ENCODE measurements at places on chromosomes 4 and X. TPM values are rescaled to one million over a fixed set of nuclear protein-coding genes. Genes with fewer than 3 reads are reported as not detected.
A peak's percentile ranks its signal among the peaks of the same experiment; 100 is the strongest.

DNA sequence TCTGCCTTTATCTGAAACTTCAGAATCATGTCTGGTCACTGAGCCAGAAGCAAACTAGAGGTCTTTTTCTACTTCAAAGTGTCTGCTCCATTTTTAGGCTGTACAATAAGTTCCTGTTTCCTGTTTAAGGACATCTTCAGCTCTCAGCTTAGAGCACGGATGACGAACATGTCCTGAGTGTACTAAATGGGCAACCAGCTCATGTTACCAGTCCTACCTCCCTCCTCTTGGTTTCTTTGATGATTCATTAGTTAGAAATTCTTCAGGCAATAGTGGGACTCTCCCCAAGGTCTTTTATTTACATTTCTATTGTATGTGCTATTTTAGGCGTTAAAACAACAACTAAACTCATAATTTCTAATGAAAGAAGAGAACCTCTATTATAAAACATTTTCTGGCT, 58.0 kb downstream of the ENPEP start:
- no peak for DNase-seq

GRCh38 chrX:83509254-83509801, 1.2 kb downstream of the POU3F4 start:
- no peak for DNase-seq

DNA sequence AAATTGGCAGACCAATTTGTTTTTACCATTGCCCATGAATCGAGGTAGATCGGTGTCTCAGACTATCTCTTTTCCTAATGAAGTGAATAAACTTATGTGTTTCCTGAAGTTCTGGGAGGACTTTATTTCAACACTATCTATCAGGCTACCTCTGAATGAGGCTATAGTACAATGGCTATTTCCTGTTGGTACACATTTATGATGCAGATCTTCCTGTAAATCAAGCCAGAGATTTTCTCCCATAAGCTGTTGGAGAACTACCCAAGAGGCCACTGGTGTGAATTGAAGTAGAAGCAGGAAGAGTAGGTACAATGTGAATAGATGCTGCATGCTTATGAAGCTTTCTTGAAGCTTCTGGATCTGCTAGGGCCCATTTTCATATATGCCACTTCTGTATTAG, 16.0 kb downstream of the TXK start:
- DNase-seq, result no peak

- DNase-seq, result no peak
Observed at GRCh38 chr4:7032596-7032995, 10.6 kb upstream of the TADA2B start.

DNA sequence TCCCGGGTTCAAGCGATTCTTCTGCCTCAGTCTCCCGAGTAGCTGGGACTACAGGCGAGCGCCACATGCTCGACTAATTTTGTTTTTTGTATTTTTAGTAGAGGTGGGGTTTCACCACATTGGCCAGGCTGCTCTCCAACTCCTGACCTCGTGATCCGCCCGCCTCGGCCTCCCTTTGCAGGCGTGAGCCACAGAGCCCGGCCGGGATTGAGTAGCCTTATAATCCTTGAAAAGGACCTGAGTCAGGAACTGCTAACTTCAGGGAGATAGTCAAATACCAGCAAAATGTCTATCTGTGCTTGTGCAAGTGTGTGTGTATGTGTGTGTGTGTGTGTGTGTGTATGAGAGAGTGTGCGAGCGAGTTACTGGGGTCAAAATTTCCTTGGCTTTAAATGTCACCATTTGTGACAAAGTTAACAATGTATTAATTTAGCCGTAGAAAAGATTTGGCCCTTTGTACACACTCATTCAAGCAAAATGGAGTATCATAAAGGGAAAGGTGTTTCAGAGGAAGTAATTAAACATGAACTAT, 1.8 kb upstream of the KDM6A start:
- no peak for DNase-seq

DNA sequence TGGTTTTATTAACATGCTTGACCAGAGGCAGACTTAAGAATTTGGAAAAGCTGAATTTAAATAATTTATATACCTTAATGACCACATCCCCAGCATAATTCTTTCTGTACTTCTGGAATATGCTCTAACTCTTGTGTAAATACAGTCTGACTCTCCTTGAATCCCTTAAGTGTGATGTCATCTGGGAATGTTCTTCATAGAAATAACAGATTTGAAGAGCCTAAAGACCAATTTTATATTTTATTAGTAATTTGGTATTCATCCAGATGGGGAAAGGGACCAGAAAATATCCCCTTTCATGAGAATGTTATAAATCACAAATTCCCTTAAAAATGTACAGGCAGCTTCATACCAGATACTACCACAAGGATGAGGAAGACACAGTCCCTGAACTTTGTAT, 58.3 kb downstream of the KCNIP4 start:
- DNase-seq, result no peak

GRCh38 chrX:139832718-139833309, 100.0 kb downstream of the ATP11C start:
- no peak for DNase-seq

GRCh38 chr4:7703688-7704087, 236.0 kb downstream of the AFAP1 start:
- no peak for DNase-seq

DNA sequence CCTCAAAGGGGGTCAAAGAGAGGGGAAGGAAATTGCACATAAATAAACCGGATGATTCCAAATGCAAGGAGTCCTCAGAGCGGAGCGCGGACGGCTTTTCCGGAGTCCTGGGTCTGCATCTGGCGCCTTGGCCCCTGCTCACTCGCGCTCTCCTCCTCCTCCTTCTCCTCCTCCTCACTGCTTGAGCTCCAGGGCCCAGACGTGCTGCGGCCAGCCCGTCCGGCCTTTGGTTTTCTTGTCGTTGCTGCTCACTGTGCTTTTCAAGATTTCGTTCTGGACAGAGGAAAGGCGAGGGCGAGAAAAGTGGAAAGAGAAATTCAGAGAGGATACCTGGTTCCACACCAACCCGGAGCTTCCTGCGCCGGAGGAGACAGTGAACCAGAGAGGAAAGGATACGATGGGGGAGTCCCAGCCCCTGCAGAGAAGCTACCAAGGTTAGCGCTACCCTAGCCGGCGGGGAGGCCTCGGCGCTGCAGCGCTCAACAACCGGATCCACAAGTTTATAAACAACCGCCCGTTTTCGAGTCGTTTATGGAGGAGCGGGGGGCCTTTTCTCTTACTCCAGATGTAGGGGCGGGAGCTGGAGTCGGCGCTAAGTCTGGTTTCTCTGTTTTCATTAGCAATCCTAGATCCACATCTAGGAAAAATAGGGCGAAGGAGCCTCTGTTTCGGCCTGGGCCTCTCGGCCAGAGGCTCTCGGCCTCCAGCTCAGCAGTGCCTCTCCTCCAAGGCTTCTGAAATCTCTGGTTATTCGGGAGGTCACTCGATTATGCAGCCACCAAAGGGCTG, 2.7 kb downstream of the HAND2 start:
- no peak for DNase-seq

DNA sequence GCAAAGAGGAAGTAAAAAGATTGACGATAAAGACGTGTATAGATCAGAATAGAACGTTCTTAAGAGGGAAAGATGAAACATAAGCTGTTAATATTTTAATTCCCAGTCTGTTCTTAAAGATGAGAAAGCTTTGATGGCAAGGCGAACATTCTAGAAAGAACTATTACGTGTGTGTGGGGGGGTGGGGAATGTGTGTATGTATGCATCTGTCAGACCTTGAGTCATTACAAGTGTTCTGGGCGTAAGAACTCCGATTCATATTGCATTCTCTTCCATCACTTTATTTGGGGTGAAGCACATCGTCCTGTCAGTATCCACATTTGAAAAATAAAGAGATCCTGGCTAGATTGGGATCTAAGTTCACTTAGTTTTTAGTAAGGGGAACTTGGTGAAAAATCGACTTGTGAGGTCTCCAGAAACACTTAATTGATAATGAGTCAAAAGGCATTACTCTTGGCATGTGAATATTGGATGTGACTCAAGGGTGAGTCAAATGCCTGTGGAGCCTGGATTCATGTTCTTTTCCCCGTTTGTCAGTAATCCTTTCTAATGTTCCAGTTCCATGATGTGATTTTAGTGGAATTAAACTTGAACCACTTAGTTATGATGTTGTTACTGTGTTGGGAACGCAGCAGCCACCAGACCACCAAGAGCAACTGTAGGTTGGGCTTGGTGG, 3.1 kb downstream of the SMS start:
- DNase-seq, result no peak

GRCh38 chr4:120281581-120281980, 214.9 kb upstream of the MAD2L1 start:
- no peak for DNase-seq

- DNase-seq, result no peak
Observed at GRCh38 chr4:87077914-87078585, 142.4 kb downstream of the KLHL8 start.

DNA sequence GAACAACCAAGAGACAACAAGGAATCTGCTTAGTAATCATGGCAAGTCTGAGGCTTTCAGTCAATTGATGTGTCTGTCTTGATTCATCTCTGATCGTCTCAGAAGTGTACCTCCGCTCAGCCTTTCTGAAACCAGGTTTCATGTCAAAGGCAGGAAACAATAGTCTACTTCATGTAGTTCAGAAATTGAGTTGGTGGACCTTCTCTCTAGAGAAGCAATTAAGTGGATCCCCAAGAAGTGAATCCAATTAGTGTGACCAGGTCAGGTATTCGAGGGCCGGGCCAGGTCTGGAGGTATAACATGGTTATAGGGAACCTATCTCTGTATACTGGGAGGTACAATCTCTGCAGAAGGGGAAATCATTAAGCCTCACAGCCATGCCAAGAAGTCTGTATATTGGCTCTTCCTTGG, 32.0 kb downstream of the DAPP1 start:
- DNase-seq, result no peak

DNA sequence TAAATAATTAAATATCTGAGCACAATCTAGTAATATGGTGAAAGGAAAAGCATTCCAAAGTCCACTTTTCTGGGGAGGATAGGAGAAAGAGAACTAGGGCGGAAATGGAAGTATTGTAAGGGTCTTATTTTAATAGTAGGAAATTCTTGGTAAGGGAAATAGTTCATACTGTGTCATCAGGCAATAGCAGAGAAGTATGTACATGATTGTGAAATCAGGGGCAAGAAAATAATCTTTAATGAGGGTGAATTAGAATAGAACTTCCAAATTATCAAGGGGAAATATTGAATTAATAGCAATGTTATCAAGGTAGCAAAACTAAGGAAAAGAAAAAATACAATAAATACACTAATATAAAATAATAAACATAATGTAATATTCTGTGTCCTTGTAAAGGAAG, 14.8 kb downstream of the GIMD1 start:
- no peak for DNase-seq

DNA sequence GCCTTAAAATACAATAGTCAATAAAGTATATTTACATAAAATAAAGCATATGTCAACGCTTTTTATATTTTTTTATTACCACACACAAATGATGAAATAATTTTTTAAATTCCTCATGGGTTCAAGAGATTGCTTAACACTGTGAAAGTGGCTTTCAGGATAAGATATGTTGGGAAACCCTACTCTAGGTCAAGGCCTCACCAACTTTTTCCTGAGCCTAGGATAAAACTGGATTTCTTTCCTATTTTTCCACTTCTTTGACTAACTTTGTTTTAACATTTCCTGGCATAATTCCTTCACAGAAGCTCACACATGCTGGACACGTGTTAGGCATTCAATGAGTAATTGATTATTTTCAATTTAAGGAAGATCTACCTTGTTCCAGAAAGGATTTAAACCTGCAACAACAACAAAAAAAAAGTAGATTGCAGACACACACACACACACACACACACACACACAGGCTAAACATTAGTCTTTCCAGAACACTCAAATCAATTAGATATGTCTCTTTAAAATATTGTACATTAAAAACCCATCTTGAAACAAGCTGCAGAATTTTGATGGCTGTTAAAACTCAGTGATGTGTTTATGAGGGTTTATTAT, 9.1 kb downstream of the KLB start:
- no peak for DNase-seq

GRCh38 chrX:136209016-136209738, 42.0 kb downstream of the MAP7D3 start:
- peak; percentile 50 for DNase-seq

GRCh38 chr4:65645185-65645584, 25.1 kb downstream of the EPHA5 start:
- no peak for DNase-seq

DNA sequence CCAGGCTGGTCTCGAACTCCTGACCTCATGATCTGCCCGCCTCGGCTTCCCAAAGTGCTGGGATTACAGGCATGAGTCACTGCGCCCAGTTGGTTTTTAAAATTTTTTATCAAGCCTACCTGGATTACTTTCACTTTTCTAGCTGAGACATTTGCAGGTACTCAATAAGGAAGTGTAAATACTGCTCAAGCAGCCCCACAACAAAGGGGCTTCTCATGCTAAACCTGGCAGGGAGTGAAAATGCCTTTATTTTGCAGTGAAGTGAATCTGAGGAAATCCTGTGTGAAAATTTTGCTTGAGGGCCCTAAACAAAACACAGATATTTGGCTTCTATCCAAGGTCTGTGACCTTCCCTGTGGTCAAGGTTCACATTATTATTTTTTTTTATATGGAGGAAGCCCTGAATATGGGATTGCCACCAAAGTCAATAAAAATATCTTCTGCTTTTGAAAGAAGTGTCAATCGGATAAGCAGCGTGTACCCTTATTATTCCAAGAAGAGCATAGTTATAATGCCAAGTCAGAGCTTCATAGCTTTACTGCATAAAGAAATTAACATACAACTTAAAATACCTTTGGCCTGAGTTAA, 481.0 kb downstream of the SH2D1A start:
- no peak for DNase-seq

Gene H2BW2
- not detected for total RNA-seq

Gene DCX
- under 0.01 TPM for total RNA-seq

Gene CTPS2
- total RNA-seq, result 12.1 TPM

Gene FSTL5
- not detected for total RNA-seq

Gene UGT2B17
- total RNA-seq, result not detected

Gene ZCCHC18
- total RNA-seq, result 3.8 TPM

Gene FMR1NB
- total RNA-seq, result not detected

Gene EFHC2
- 7.3 TPM for total RNA-seq

Data from hematopoietic multipotent progenitor cell (in vitro differentiated cells).